ENCODE measurements at places on chromosomes 6 and 20. TPM values are rescaled to one million over a fixed set of nuclear protein-coding genes. Genes with fewer than 3 reads are reported as not detected.

The CYP21A2 gene
- 1.9 TPM for polyA plus RNA-seq

The TGM3 gene
- polyA plus RNA-seq, result 0.10 TPM

The TMC2 gene
- polyA plus RNA-seq, result 0.66 TPM

The LPA gene
- polyA plus RNA-seq, result not detected

The TEAD3 gene
- 0.10 TPM for polyA plus RNA-seq

The TREM1 gene
- not detected for polyA plus RNA-seq

The MRPL14 gene
- polyA plus RNA-seq, result 70.7 TPM

The CD83 gene
- 15.8 TPM for polyA plus RNA-seq

The CBFA2T2 gene
- polyA plus RNA-seq, result 21.7 TPM

The CFAP206 gene
- polyA plus RNA-seq, result 5.7 TPM

The BTNL2 gene
- not detected for polyA plus RNA-seq

The PBOV1 gene
- not detected for polyA plus RNA-seq

The TNXB gene
- polyA plus RNA-seq, result 3.6 TPM

The RSPO4 gene
- polyA plus RNA-seq, result 0.19 TPM

The XPO5 gene
- 36.0 TPM for polyA plus RNA-seq

The ME1 gene
- not detected for polyA plus RNA-seq

The EEF1A2 gene
- 208 TPM for polyA plus RNA-seq

The PPIL6 gene
- 11.8 TPM for polyA plus RNA-seq

The OTOR gene
- not detected for polyA plus RNA-seq

The BPIFA1 gene
- polyA plus RNA-seq, result not detected

The SIRPD gene
- not detected for polyA plus RNA-seq

The RAB44 gene
- polyA plus RNA-seq, result not detected

The SPATA25 gene
- 5.1 TPM for polyA plus RNA-seq

The TMEM181 gene
- polyA plus RNA-seq, result 47.6 TPM

The MOCS1 gene
- polyA plus RNA-seq, result 4.6 TPM

The VWA7 gene
- polyA plus RNA-seq, result 5.3 TPM

The FERMT1 gene
- 0.16 TPM for polyA plus RNA-seq

The PXT1 gene
- not detected for polyA plus RNA-seq

The WDR46 gene
- 73.2 TPM for polyA plus RNA-seq

The ULBP2 gene
- 1.5 TPM for polyA plus RNA-seq

The TNFRSF6B gene
- not detected for polyA plus RNA-seq

The FLRT3 gene
- 3.2 TPM for polyA plus RNA-seq

The TXLNB gene
- polyA plus RNA-seq, result not detected

The PEX6 gene
- 27.7 TPM for polyA plus RNA-seq

The OGFR gene
- polyA plus RNA-seq, result 15.6 TPM

The XRN2 gene
- polyA plus RNA-seq, result 142 TPM

The ANKRD66 gene
- not detected for polyA plus RNA-seq

The PTGIS gene
- 3.2 TPM for polyA plus RNA-seq

The DPPA5 gene
- polyA plus RNA-seq, result not detected

The SLC22A2 gene
- not detected for polyA plus RNA-seq

The TRIM15 gene
- not detected for polyA plus RNA-seq

The DLK2 gene
- 19.8 TPM for polyA plus RNA-seq

All from neural cell (in vitro differentiated cells).